T-cell (primary cell): ENCODE measurements at places on chromosomes 16 and 17. TPM values are rescaled to one million over a fixed set of nuclear protein-coding genes. Genes with fewer than 3 reads are reported as not detected.

PRSS33 gene
- total RNA-seq: not detected

PDILT gene
- not detected for total RNA-seq

GRCh38 chr17:82228278-82228841, 482 bp upstream of the SLC16A3 start:
- peaks cover 7% of the 10 kb centered on the region for H3K27me3 ChIP-seq
- no peaks in the 10 kb centered on the region for H3K36me3 ChIP-seq
- peak; percentile 46 for DNase-seq
- H3K27ac ChIP-seq: peak overlapping the region; percentile 83

ACSM5 gene
- total RNA-seq: 0.28 TPM

- H3K27ac ChIP-seq: no peak overlapping the region
- no peaks in the 10 kb centered on the region for H3K27me3 ChIP-seq
- peaks cover 3% of the 10 kb centered on the region for H3K36me3 ChIP-seq
- DNase-seq: no peak
- no peak overlapping the region for H3K4me3 ChIP-seq
Observed at GRCh38 chr16:53721017-53721416, 17.1 kb downstream of the FTO start.

DNA sequence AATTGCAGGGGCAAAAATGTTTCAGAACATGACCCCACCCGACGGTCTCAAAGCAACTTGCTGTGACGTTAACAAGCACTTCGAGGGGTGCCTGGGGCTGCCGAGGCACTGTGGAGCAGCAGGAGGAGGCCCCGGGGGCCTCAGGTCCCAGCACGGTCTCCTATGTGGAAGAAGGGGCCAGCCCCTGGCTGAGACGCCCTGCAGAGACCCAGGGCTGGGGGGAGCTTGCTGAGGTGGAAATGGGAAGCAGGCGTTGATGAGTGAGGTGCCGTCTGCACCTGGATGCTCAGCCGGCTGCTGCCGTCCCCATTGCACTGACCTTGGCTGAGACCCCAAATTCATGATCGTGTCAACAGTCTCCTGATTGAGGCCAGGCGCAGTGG, 46.5 kb downstream of the NT5M start:
- no peak overlapping the region for H3K27ac ChIP-seq
- peaks cover 3% of the 10 kb centered on the region for H3K36me3 ChIP-seq
- no peak for DNase-seq
- H3K4me1 ChIP-seq: no peaks in the 10 kb centered on the region
- no peaks in the 10 kb centered on the region for H3K27me3 ChIP-seq
- no peak overlapping the region for H3K4me3 ChIP-seq

DNA sequence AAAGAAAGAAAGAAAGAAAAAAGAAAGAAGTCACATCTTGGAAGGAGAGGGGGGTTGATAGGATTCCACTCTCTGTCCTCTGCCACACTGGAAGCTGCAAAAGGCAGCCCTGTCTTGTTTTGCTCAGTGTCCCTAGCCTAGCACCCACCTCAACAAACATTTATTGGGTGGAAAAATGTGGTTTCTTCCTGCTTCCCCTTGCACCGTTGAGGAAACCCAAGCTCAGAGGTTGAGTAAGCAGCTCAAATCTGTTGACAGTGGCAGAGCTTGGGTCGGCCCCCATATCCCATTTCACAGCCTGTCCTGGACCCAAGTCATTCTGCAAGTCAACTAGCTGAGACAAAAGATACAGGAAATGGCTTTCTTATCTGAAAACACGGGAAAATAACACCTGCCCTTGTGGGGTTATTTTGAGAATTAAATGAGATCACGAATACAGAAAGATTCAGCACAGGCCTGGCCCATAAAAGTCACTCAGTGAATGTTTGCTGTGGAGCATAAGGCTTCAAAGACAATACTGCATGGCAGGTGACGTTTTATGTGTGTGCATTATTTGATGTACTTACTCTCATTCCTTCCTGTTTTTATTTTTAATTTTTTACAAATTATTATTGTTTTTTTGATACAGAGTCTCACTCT, 63.6 kb downstream of the SCNN1B start:
- H3K27me3 ChIP-seq: peaks cover 2% of the 10 kb centered on the region
- no peaks in the 10 kb centered on the region for H3K36me3 ChIP-seq
- H3K27ac ChIP-seq: no peak overlapping the region
- H3K4me1 ChIP-seq: no peaks in the 10 kb centered on the region
- DNase-seq: no peak
- no peak overlapping the region for H3K4me3 ChIP-seq

MAF gene
- total RNA-seq: 63.4 TPM

GRCh38 chr17:13265311-13265710, 247.5 kb upstream of the ELAC2 start:
- no peak for DNase-seq
- H3K27ac ChIP-seq: no peak overlapping the region
- no peaks in the 10 kb centered on the region for H3K36me3 ChIP-seq
- no peaks in the 10 kb centered on the region for H3K27me3 ChIP-seq
- H3K4me1 ChIP-seq: no peaks in the 10 kb centered on the region
- H3K4me3 ChIP-seq: no peak overlapping the region

DNA sequence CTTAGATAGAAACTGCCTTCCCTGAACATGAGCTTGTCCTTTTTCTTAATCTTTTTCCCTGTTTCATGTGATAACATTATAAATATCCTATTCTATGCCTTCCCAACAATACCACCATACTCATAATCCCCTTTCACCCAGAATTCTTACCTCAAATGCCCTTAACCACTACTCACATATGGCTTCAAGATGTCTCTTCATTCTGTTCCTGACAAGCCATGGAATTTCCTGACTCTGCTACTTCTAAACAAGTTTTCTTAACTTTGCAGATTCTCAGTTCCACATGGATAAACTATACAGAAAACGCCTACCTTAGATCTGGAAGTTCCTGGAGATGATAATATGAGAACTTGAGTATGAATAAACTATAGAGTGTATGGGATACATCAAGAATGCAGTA, 1217.8 kb downstream of the CDH8 start:
- no peak for DNase-seq
- H3K36me3 ChIP-seq: no peaks in the 10 kb centered on the region
- H3K4me3 ChIP-seq: no peak overlapping the region
- no peaks in the 10 kb centered on the region for H3K4me1 ChIP-seq

SEPTIN1 gene
- total RNA-seq: 191 TPM

MPV17L gene
- total RNA-seq: 0.13 TPM

FGF11 gene
- 2.4 TPM for total RNA-seq

DNA sequence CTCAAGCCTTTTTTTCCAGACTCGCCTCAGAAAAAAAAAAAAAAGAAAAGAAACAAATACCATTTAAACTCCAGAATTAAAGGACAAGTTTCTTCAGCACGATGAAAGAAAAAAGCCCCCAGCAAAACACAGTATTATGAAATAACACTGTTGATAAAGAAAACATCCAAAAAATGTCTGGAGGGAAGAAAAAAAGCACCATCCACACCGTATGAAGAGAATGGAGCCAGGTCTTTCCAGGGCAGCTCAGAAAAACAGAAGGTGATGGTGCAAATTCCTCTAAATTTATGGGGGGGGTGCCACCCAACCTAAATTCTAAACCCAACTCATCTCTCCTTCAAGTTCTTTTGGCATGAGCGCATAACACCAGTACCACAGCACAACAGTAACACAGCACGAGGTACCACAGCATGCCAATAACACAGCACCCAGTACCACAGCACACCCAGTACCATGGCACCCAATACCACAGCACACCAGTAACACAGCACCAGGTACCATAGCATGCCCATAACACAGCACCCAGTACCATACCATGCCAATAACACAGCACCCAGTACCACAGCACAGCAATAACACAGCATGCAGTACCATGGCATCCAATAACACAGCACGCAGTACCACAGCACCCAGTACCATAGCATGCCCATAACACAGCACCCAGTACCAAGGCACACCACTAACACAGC, 19.0 kb downstream of the AXIN1 start:
- H3K4me3 ChIP-seq: no peak overlapping the region
- no peak for DNase-seq
- H3K36me3 ChIP-seq: no peaks in the 10 kb centered on the region

GRCh38 chr17:51373489-51374152, 113.3 kb downstream of the UTP18 start:
- H3K4me3 ChIP-seq: no peak overlapping the region
- no peak for DNase-seq
- H3K27ac ChIP-seq: no peak overlapping the region
- no peaks in the 10 kb centered on the region for H3K36me3 ChIP-seq
- H3K4me1 ChIP-seq: peaks cover 10% of the 10 kb centered on the region
- H3K27me3 ChIP-seq: no peaks in the 10 kb centered on the region

DNA sequence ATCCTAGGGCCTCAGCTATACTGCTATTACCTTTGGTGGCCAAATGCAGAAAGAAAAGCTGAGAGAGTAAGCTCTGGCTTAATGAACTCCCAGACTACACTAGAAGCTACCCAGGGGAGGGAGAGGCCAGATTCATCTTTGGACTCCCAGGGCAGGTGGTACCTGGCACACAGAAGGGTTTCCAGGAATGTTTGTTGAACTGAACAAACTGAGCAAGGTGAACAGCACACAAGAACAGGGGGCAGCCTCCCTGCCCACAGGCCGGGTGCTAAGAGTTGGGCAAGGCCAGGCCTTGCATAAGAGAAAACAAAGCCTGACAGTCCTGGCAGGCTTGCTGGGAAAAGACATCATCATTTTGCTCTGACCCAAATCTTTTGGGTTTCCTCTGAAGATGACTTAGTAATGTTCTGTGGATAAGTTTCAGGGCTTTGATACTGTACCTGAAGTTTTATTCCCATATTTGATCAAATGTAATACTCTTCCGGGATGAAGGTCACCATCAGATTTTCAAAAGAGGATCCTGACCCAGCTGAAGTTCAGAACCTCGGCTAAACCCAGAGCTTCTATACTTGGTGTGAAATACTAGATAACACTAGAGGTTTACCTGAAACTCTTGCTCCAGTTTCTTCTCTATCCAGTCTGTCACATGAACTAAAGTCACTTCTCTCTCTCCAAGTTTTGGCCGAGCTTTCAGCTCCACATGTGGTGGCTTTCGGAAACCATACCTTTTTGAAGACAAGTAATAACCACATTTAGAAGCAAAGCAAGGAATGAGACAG, 20.5 kb upstream of the ERN1 start:
- no peak overlapping the region for H3K4me3 ChIP-seq
- peaks cover 45% of the 10 kb centered on the region for H3K36me3 ChIP-seq
- H3K27ac ChIP-seq: no peak overlapping the region
- H3K27me3 ChIP-seq: no peaks in the 10 kb centered on the region
- H3K4me1 ChIP-seq: peaks cover 13% of the 10 kb centered on the region

- H3K27me3 ChIP-seq: peaks cover 7% of the 10 kb centered on the region
- H3K4me3 ChIP-seq: no peak overlapping the region
- H3K27ac ChIP-seq: no peak overlapping the region
Observed at GRCh38 chr16:55436587-55436986, 42.4 kb upstream of the MMP2 start.

NPLOC4 gene
- total RNA-seq: 96.1 TPM

DNA sequence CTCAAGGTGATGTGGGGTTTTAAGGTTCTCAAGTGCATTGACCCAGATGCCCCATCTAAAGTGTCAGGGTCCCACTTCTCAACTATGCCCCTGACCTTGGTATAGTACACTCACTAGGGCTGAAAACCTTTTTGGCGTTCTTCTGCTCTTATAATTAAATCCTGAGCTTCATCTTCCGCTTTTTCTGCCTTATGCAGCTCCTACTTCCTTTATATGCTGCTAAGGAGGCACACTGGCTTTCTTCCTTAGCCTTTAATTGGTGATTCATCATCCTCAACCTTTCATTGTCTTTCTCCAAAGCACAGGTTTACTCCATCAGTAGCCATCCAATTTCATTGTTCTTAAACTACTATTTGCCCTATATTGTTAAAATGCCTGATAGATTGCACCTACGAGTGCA, 5.3 kb upstream of the NF1 start:
- no peak overlapping the region for H3K4me3 ChIP-seq
- no peaks in the 10 kb centered on the region for H3K27me3 ChIP-seq
- no peak overlapping the region for H3K27ac ChIP-seq
- no peak for DNase-seq
- H3K4me1 ChIP-seq: peaks cover 2% of the 10 kb centered on the region

GRCh38 chr17:62680541-62681052, 53.1 kb downstream of the MRC2 start:
- no peaks in the 10 kb centered on the region for H3K4me1 ChIP-seq
- DNase-seq: no peak
- no peaks in the 10 kb centered on the region for H3K27me3 ChIP-seq
- H3K4me3 ChIP-seq: no peak overlapping the region
- H3K36me3 ChIP-seq: peaks cover 3% of the 10 kb centered on the region

GRCh38 chr17:20202141-20202621, 193.0 kb downstream of the SPECC1 start:
- H3K27me3 ChIP-seq: no peaks in the 10 kb centered on the region
- no peak overlapping the region for H3K4me3 ChIP-seq
- H3K4me1 ChIP-seq: peaks cover 14% of the 10 kb centered on the region
- DNase-seq: no peak
- H3K36me3 ChIP-seq: no peaks in the 10 kb centered on the region

GRCh38 chr17:50139185-50139783, 9.3 kb upstream of the SAMD14 start:
- no peak overlapping the region for H3K27ac ChIP-seq
- no peak for DNase-seq
- peaks cover 11% of the 10 kb centered on the region for H3K4me1 ChIP-seq

TOX3 gene
- 0.10 TPM for total RNA-seq

GRCh38 chr17:73743518-73744201, 99.4 kb upstream of the SDK2 start:
- peaks cover 41% of the 10 kb centered on the region for H3K27me3 ChIP-seq
- DNase-seq: no peak
